GM06990 (cell line): ENCODE measurements at places on chromosomes 4 and X.

GRCh38 chr4:182142176-182143085 is 100.8 kb upstream of the TENM3 start:
- DNase-seq, result peak; percentile 10

GRCh38 chr4:150079081-150079581 is 886 bp downstream of the DCLK2 start:
- peak; percentile 48 for DNase-seq

GRCh38 chr4:184960505-184960971 is 57.8 kb upstream of the HELT start:
- no peak for DNase-seq

- no peak for DNase-seq
Measured at GRCh38 chr4:142815834-142816233, 30.3 kb downstream of the INPP4B start.

GRCh38 chr4:95508421-95508820 is 40.4 kb downstream of the UNC5C start:
- DNase-seq, result no peak

DNA sequence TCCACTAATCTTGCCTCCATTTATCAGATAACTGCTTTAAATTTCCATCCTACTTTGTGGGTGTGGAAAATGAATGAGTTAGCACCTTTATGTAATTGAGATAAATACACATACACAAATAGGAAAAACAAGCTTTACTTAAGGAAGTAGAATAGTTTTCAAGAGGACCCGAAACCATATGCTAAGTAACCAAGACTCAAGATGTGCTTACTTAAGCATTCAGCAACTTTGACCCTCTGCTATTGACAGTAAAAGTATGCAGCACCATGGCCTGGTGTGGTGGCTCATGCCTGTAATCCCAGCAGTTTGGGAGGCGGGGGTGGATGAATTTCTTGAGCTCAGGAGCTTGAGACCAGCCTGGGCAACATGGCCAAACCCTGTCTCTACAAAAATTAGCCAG is 29.9 kb downstream of the RNF175 start:
- DNase-seq, result no peak
